Esophagus mucosa (tissue), 1 donor: ENCODE measurements at places on chromosomes 5 and 9. TPM values are rescaled to one million over a fixed set of nuclear protein-coding genes. Genes with fewer than 3 reads are reported as not detected.
A peak's percentile ranks its signal among the peaks of the same experiment; 100 is the strongest.

CAVIN4 gene
- 0.08 TPM for total RNA-seq

DNA sequence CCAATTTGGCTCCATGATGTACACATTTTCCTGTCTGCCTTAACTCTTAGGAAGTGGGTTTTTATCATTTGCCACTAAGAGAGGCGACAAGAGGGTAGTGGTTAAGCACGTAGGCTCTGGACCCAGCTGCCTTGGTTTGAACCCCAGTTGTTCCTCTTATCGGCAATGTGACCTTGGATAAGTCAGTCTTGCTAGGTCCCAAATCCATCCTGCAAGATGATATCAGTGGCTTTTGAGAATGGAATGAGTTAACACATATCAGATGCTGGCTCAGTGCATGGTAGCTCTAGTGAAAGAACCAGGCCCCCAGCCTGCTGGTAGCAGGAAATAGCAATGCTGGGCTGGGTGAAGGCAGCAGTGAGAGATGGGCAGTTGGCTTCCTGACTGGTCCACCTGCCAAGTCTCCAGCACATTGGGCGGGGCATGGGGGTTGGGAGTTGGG, 72.5 kb downstream of the STK10 start:
- no peak for ATAC-seq

GRCh38 chr5:181189962-181190710, 14.9 kb downstream of the TRIM7 start:
- ATAC-seq = no peak

- ATAC-seq = peak; percentile 46
Observed at GRCh38 chr9:23747088-23748075, 78.7 kb downstream of the ELAVL2 start.

GRCh38 chr5:55081541-55081940, 20.9 kb upstream of the GZMA start:
- no peak for ATAC-seq

DNA sequence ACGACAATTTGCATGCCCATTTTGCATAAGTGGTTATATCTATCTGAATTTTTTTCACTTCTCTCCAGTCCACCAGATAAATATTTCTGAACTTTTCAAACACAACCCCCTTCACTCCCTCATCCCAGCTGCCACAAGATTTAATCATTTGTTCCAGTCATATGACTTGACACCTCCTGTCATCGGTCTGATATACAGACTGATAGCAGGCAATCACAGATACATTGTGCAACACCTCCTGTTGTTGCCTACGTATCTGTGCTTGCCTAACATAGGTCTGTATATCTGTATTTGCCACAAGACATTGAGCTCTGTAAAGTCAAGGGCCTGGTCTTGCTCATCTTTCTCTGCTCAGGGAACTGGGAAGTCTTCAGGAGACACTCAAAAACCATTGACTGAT, 65.6 kb downstream of the GNA14 start:
- ATAC-seq = no peak

PCDHGB6 gene
- 3.0 TPM for total RNA-seq

- ATAC-seq = no peak
Observed at GRCh38 chr9:33903157-33903780, 86.3 kb downstream of the UBE2R2 start.

FBP1 gene
- total RNA-seq = 1.2 TPM

GRCh38 chr5:102811972-102812371, 56.9 kb downstream of the PAM start:
- ATAC-seq = no peak

GRCh38 chr9:6584881-6585597, 60.5 kb downstream of the GLDC start:
- no peak for ATAC-seq

- ATAC-seq = peak; percentile 20
Observed at GRCh38 chr5:158953929-158954534, 145.7 kb downstream of the EBF1 start.

DNA sequence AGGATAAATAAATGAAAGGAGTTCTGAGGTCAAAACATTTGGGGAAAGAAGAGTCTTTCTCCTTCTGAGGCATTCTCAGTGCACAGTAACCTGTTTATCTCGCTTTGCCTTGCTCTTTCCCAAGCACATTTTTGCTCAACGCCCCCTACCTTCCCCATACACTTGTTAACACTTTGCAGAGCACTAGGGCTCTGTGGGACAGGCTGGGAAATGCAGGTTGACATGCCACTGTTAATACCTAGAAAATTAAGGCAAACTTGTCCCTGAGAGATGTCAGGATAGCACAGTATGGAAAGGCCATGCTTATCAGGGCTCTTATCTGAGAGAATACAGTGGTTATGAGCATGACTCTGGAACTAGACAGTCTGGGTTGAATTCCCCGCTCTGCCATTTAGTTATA, 152.0 kb downstream of the DOCK8 start:
- ATAC-seq = no peak

- peak; percentile 16 for ATAC-seq
Observed at GRCh38 chr9:133112663-133113026, 8.4 kb downstream of the RALGDS start.

DNA sequence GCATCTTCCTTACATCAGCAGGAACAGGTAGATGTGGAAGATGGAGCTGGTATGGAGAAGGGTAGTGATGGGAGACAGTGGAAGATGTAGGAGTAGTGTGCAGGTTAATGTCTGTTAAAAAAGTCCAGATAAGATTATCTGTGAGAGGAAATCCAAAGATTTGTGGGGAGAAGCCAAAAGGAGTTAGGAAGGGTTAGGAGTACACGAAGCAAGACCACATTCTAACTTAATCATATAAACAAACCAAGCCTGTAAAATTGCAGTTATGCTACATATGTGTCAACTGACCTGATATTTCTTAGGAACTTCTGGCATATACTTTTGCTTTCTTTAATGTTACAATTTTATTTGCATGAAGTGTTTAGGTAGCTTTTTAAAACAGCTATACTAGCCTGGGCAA, 142.1 kb upstream of the DMRT1 start:
- no peak for ATAC-seq

GRCh38 chr9:21576331-21577189, 94.4 kb upstream of the IFNE start:
- ATAC-seq = peak; percentile 79

DNA sequence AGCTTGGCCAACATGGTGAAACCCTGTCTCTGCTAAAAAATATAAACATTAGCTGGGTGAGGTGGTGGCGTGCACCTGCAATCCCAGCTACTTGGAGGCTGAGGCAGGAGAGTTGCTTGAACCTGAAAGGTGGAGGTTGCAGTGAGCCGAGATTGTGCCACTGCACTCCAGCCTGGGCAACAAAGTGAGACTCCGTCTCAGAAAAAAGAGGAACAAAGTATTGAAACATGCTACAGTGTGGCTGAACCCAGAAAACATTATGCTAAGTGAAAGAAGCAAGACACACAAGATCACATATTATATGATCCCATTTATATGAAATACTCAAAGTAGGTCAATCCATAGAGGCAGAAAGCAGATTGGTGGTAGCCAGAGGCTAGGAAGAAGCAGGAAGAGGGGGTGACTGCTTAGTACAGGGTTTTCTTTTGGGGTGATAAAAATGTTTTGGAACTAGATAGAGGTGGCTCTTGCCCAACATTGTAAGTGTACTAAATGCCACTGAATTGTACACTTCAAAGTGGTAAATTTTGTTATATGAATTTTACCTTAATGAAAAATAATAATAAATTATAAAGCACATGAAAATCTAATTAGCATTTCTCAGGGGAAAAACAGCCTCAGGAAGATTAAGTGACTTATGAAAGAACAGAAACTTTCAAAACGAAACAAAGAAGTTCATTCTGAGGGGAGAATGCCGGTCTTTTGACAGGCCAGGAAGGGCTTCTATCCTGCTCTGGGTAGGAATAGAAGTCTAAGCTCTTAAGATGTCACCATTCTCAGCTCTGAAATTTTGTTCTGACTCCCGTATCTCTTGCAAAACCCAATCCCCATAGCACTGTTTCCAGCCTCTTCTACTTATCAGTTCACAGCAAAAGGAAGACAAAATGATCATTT, 161.1 kb upstream of the TBCA start:
- ATAC-seq = no peak

C9orf153 gene
- 0.12 TPM for total RNA-seq

- peak; percentile 93 for ATAC-seq
Observed at GRCh38 chr9:126883636-126884035, 23.2 kb downstream of the ZBTB34 start.

DNA sequence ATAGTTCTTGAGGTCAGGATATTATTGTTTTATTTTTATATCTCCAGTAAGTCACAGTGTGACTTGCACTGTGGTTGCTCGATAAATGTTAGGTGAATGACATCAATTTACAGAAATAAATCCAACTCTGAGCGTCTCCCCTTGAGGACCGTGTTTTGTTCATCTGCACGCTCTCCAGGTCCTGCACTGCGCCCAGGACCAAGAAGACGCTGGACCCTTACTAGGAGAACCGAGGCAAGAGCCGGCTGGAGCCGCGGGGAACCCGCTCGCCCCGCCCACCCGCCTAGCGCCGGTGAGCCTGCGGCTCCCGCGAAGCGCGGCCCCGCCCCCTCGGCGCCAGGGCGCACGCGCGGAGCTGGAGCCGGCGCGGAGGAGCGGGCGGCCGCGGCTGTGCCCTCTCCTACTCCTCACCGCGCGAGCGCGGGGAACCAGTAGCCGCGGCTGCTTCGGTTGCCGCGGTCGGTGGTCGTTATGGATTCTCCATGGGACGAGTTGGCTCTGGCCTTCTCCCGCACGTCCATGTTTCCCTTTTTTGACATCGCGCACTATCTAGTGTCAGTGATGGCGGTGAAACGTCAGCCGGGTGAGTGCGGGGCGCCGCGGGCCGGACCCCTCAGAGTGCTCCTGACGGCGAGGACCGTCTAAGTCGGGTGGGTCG, at the start of gene TMEM38B:
TMEM38B (plus strand) TSS at position 352 of the 658 bp plus-strand sequence; CDS start at position 472, 120 bp downstream.
- ATAC-seq = peak; percentile 96

GRCh38 chr5:55308254-55308836, 556 bp downstream of the MTREX start:
- peak; percentile 15 for ATAC-seq

DNA sequence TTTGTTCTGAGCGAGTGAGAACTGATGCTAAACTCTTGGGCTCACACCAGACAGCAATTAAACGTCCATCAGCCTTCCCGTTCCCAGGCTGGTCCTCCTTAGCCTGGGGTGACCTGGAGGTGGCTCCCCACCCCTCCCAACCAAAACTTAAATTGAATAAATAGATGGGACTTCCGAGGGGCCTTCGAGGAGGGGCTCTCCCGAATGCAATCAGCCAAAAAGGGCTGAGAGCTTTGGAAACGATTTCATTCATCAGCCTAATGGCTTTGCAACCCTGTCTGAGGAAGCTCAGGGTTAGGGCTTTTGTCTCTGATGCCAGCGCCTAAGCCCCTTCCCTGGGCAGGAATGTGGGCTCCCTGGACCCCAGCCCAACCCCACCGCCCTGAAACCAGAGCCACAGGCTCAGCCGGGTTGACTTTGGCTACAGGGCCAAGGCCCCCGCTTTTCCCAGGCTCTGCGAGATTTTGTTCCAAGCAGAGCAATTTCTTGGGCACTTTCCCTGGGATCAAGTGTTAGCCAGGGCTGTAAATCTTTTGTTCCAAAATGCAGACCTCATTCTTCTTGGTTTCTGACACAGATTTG, 29.2 kb downstream of the LHX3 start:
- ATAC-seq = no peak

DNA sequence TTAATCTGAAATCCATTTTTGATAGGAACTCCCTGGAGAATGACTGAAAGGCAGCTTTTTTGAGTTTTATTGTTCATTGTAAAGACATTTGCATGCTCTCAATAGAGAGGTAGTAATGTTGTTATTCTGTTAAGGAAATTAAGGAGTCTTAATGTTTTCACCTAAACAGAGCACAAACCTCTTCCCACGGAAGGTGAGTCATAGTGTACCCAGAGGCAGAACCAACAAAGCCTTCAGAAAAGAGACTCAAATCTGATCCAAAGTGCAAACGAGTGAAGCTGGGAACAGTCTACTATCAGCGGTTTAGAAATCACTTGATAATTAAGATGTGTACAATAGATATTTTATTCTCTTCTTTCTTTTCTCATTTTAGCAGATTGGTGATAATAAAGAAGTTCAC, 470.5 kb downstream of the PLK2 start:
- ATAC-seq = no peak

GRCh38 chr5:2904399-2904798, 152.9 kb upstream of the IRX2 start:
- ATAC-seq = no peak

SLC4A9 gene
- total RNA-seq = 0.08 TPM

- ATAC-seq = no peak
Observed at GRCh38 chr9:112311497-112311896, 21.9 kb downstream of the PTBP3 start.
